WTC11 (cell line): ENCODE measurements at places on chromosomes 2 and 18.

DNA sequence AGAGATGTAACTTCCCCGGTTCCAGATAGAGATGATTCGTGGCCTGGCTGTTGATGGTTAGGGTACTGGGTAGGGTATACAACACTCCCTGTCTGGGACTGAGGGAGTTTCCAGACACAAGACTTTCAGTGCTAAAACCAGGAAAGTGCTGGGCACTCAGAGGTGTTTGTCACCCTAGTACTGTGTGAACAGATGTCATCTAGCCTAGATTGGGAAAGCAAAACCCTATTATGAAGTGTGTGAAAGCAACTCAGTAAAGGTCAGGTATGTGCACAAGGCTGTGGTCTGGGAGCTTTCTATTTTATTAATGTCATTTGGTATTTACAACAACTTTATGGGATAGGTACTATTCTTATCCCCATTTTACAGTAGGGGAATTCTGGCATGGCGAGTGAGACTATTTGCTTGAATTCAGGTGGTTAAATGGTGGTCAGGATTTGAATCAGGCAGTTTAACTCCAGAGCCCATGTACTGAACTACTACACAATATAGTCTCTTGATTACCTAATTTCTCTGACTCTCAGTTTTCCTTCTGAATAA, 2.6 kb downstream of the BZW1 start:
- no peak for DNase-seq

DNA sequence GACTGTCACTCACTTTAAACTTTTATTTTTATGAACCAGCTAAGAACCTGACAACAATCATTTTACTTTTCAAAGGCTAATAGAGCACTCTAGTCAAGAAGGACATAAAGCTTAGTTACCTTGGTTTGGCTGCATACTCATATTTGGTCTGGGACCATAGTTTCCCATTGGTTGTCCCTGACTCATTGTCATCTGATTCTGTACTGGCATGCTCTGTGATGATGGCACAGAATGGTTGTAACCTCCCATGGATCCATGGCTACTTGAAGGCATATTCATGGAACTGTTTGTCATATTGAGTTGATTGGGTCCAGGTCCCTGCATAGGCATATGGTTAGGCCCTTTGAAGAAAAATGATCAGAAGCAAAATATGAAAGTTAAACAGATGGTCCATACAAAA, 37.9 kb downstream of the SS18 start:
- no peak for DNase-seq

- no peak for DNase-seq
Observed at GRCh38 chr2:168239281-168239680, 8.1 kb downstream of the STK39 start.

DNA sequence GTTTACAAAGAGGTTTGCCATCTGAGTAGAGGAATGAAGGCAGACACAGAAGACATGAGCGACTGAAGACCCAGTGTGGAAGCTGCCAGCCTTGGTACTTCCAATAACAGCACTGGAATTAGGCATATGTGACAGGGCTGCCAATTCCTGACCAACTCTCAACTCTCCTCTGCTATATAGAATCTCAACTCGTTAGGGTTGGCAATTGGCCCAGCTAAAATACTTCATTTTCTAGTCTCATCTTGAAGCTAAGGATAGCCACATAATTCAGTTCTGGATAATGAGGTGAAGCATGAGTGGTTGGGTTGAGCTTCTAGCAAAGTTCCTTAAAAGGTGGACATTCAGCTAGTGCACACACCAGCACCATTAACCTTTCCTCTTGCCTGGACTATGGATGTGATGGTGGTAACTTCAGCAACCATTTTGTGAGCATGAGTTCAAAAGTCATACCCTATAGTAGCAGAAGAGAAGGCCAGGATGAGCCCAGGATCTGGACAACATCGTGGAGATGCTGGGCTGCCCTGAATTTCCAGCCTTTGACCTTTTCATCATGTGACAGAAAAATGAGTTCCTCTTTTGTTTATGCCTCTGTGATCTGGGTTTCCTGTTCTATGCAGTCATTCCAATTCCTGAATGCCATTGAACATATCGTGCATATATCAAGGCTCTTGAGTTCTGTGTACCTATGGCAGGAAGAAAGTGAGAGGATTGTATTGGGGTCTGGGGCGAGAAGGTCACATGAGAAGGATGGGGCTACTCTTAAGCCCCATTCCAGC, 68.1 kb upstream of the HAAO start:
- no peak for DNase-seq

- DNase-seq: no peak
Observed at GRCh38 chr2:237473878-237474441, 13.1 kb upstream of the MLPH start.

- DNase-seq: no peak
Observed at GRCh38 chr2:45909677-45910191, 258.3 kb downstream of the PRKCE start.

DNA sequence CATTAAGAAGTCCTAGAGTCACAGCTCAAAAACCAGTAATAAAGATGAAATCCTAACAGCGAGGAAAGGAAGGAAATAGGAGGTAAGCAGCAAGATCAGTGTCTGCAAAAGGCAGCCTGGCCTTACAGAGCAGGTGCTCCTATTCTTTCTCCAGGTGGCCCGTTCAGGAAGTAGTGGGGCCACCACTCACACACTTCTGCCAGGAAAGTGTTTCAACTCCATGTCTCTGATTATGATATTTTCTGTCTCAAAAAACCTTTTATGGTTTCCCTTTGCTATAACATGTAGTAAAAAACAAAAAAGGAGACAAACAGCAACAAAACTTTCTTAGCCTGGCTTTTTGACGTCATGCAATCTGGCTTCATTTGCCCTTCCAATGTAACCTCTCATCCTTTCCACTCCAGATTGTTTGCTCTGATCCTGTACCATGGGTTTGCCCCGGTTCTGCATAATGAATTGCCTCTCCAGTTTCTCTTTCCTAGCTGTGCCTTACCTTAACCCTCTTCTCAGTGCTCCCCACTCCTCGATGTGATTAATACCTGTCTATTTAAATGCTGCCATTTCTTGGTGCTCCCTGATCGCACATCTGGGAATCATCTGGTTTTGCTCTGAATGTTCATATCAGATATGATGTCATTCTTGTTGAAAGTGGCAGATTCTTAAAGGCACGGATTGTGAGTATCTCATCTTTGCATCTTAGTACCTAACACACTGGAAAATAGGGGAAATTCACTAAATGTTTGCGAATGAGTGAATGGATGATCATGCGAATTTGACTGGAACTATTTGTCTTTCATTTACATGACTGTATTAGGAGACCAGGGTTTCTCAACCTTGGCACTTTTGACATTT, 50.6 kb upstream of the PTPRM start:
- DNase-seq: no peak

DNA sequence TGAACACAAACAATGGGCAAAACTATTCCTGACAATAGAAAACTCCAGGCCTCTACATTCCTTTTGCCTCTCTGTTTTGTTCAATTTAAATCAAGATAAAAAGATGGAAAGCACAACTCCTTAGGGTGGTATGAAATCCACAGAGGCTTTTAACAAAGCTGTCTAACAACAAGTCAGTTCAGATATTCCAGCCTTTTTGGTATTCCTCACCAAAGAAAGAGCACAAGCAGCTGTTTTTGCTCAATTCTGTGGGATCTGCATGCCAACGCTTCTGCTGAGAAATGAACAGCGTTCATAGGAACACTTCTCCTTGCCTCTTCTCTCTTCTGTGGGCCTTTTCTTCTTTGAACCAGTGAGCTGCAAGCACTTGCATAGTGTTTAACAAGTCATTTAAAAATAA, 411.6 kb upstream of the TCF4 start:
- no peak for DNase-seq

DNA sequence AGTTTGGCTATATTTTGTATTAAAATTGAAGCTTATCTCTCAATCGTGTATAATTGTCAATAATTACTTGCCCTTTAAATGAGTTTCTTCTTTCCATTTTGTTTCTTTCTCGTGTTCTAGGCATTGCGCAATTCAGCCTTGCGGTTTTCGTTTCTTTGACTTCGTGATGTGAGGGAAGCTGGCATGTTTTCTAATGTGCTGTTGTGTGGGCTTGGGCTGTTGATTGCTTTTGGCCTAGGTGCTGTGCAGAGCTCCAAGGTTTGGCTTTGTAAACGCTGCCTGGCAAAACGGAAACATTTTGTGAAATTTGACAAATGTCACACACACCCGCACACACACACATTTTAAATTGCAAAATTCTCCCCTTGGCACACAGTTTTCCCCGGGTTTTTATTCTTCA, 242.6 kb upstream of the TCF4 start:
- no peak for DNase-seq

GRCh38 chr2:53448591-53448990, 319.0 kb upstream of the CHAC2 start:
- no peak for DNase-seq

GRCh38 chr2:1652034-1652790, 92.1 kb downstream of the PXDN start:
- no peak for DNase-seq

DNA sequence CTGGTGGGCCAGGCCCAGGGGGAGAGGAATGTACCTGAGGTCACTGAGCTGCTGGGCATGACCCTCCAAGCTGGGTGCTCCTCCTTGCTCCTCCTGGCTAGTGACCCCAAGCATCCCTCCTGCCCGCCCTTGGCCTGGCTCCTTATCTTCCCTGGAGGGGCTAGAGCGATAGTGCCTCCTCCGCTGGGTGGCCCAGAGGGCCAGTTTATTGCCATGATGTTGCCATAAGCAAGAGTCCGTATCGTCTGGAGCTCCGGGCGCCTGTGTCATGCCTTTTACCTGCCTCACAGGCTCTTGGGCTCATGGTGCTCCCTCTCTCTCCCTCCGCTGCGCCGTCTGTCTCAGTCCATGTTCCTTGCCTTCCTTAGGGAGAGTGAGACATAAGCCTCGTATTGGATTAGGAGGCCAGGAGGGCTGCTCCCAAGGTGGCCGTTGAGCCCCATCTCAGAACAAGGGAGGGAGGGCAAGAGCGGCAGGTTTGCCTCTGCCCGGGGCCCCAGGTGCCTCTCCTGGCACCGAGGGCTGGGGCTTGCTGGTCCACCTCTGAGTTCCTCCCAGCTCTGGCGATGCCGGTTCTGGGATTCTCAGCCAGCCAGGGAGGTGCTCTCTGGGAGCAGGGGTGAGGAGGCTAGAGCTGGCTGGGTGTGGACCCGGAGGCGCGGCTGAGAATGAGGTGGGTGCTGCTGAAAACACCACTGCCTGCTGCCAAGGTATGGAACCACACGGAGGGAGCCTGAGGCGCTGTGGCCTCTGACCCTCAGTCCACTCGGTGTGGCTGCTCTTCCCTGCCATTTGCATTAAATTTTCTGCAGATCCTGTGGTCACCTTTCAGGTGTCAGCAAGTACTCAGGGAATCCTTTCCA, 22.6 kb downstream of the KCNIP3 start:
- DNase-seq: no peak

- no peak for DNase-seq
Observed at GRCh38 chr2:9972621-9973479, 21.4 kb downstream of the GRHL1 start.

DNA sequence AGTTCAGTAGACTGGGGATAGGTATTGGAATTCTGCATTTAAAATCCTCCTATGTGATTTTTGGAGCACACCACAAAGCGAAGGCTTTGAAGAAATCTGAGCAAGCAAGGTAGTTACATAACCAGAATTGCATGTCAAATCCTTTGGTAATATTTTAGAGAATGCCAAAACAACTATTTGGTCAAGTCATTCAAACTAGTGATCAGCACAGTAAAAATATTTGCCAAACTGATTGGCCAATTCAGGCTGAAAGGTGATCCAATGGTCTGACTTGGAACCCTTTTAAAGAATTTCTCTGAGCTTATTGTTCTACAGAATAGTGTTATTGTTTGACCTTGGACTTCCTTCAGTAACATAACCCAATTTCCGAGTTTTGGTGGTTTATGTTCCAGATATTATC, 214.2 kb upstream of the ETAA1 start:
- DNase-seq: no peak

DNA sequence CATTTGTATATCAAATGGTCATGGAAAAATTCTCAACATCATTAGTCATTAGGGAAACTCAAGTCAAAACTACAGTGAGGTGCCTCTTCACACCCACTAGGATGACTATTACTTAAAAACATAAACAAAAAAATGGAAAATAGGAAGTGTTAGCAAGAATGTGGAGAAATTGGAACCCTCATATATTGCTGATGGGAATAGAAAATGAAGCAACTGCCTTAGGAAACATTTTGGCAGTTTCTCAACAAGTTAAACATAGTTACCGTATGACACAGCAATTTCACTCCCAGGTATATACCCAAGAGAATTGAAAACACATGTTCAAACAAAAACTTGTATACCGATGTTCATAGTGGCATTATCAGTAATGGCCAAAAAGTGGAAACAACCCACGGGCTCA, 18.1 kb upstream of the CYP26B1 start:
- DNase-seq: no peak

GRCh38 chr2:122843503-122843902, 1088.1 kb downstream of the TSN start:
- no peak for DNase-seq

DNA sequence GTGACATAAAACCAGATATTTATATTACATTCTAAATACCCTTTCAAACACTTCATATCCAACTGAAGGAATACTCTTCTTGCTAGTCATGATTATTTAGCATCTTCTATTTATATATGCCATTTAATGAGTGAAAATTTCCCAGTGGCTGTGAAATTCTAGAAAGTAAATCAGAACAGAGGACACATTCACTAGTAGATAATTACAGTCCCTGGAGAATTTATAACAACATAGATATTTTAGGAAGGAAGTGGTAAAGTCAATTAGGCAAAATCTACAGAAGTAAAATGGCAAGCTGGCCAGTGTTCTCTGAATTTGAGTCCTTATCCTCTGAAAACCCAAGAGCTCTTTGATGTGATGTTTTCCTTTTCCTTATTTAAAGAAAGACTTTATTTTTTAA, 121.8 kb downstream of the PMAIP1 start:
- DNase-seq: no peak

GRCh38 chr2:137123226-137123625, 357.9 kb downstream of the THSD7B start:
- DNase-seq: no peak

DNA sequence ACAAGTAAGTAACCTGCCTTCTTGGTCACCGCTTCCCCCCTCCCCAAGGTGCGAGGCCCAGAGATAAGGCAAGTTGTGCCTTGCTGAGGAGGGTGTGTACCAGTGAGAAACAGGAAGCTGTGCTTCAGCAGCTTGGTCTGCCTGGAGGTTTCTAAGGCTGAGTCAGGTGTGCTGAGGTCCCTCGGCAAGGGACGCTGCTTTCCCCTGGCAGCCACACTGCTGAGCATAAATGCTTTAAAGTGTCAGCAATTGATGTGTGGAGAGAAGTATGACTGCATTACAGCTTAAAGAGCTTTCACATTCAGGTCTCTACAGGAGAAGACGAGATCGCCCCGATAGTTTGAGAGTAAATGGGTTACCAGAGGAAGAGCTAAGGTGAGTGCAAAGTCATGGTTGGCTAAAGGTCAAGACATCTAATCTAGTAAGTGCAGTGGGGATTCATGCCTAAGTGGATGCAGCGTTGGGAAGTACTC, 86.9 kb downstream of the LIMS1 start:
- peak; percentile 37 for DNase-seq

GRCh38 chr2:237101118-237101979, 15.7 kb downstream of the COPS8 start:
- peak; percentile 29 for DNase-seq

GRCh38 chr18:8478166-8478967, 130.9 kb upstream of the RAB12 start:
- DNase-seq: peak; percentile 93

GRCh38 chr18:45920367-45920766, 46.8 kb downstream of the EPG5 start:
- DNase-seq: no peak

GRCh38 chr2:187403568-187404260, 44.3 kb downstream of the CALCRL start:
- no peak for DNase-seq

- no peak for DNase-seq
Observed at GRCh38 chr2:98691303-98691702, 39.6 kb downstream of the MGAT4A start.

- peak; percentile 92 for DNase-seq
Observed at GRCh38 chr2:130920415-130921163, 83.9 kb downstream of the ARHGEF4 start.
